Activated CD4-positive, CD25-positive, alpha-beta regulatory T cell (primary cell): ENCODE measurements at places on chromosomes 6 and 20.

DNA sequence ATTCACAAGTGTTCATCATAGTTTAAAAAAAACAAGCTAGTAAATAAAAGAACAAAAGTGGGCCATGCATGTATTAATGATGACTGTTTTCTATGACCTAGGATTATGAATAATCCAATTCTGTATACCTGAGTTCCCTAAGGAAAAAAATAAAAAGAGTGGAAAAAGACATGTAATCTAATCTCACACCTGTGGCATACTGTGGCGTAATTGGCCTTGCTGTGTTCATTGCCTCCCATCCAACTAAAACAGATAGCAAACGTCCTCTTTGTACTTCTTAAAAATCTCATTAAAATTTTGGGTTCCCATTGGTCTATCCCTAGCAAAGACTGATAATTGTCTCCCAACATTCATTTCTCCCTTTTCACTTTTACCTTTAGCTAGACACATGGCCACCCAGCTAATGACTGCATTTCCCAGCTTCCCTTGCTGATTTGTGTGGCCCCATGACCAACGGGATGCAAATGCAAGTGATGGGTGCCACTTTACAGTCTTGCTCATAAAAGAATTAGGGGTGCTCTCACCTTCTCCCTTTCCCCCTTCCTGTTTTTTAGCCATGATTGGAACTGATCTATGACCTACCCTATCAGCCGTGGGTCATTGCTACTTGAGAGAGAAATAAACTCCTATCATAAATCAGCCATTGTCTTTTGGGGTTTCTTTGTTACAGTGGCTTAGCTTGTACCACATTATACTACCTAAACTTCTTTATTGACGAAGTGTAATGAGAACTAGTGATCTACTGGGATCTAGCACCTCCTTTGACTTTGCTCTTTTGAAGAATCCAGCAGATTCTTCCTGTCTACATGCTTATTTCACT lies 32.0 kb upstream of the TBC1D22B start:
- no peak for DNase-seq

DNA sequence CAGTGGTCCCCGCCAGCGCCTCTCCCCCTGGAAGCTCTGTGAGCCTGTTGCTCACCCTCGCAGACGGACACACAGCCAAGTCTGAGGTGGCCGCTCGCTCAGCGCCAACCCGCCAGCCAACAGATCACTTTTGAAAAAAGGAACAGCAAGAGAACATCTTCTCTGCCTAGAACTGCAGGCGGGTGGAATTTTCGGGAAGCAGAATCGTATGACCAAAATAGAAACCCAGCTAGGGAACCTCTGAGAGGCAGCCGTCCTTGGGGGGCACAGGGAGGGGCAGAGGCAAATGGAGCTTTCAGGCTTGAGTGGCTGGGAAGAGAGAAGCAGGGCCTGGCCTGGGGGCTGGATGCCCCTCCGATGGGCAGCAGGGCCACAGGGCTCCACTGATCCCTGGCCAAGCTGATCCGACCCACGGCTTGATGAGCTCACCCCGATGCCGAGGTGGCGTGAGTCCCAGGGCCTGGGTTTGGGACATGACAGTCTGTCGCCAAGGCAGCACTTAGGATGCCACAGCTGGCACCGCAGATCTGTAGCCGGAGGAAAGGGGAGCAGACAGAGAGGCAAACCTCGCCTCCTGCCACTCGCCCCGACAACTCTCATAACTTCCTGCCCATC lies 9.8 kb downstream of the NFATC2 start:
- DNase-seq, result no peak

DNA sequence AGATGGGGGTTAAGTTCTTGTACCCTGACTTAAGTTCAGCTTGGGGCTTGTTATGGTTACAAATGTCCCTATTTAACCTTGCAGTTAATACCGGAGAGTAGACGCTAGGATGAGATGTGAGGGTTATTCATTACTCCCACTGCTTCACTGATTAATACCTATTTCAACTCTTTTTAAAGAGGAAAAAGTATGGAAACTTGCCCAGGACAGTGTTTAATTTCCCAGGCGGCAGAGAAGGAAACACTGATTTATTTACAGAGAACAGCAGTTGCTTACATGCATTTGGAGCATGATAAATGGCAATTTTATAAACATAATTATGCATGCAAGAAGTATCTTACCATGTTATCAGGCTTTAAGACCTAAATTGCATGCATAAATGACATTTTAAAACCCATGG lies 137.7 kb downstream of the RCAN2 start:
- no peak for DNase-seq

DNA sequence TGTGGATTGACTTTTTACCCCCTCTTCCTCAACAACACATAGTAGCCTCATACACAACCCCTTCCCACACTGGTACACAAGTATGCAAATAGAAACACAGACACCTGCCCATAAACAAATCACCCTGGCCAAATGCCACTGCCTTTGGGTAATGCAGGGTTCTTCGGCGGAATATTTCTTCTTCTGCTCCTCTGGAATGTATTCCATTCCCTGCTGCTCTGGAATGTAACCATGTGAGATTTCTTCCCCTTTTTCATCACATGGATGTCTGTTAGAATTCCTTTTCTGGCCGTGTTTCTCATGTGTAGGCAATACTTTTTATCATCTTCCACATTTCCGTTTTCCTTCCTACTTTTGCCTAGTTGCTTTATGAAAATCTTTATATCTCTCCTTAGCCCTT lies 76.1 kb upstream of the TPD52L1 start:
- no peak for DNase-seq

DNA sequence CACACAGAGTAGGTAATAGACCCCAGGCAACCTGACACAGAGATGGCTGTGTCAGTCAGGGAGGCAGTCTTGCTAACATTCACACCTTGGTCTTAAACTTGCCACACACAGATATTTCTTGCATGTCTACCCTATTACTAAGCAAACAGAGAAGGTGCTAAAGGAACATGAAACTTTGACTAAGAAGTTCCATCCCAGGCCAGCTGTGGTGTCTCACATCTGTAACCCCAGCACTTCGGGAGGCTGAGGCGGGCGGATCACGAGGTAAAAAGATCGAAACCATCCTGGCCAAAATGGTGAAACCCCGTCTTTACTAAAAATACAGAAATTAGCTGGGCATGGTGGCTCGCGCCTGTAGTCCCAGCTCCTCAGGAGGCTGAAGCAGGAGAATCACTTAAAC lies 222.4 kb upstream of the JARID2 start:
- DNase-seq, result no peak

- no peak for DNase-seq
These were observed 243.0 kb downstream of the BMP2 start for GRCh38 chr20:7010527-7010926.

DNA sequence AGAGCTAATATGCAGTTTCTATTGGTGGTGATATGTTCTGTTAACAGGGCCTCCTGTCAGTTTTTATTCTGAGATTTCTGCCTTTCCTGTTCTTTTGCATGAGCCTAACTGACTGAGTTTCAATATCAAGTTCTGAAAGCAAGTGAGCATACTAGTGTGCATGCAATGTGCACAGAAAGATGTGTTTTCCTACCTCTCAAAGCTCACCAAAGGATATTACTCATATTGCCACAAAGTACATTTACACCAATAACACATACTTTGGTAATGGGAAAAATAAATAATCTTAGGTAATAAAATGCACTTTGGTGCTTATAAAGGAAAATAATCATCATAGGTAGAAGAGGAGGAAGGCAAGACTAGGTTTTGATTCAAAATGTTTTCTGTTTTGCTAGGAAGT lies 195.0 kb downstream of the KHDC1L start:
- no peak for DNase-seq

DNA sequence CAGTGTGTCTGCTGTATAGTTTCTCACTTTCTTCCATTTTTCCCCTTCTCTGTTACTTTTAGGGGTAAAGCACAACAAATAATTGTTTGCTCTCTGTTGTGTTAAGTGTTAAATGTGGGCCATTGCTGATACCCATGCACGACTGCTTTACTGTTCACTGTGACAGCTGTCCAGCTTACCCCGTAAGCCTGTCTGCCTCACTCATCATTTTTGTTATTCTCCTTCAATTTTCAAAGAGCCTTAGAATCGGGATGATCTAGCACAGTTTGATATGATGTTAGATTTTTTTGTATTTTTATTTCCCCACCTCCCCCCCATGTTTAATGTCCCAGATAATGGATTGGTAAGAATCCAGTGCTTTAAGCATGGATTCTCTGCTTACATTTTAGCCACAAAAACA lies 41.2 kb upstream of the MLIP start:
- no peak for DNase-seq

GRCh38 chr20:16864069-16864468 lies 115.9 kb downstream of the OTOR start:
- DNase-seq, result no peak

DNA sequence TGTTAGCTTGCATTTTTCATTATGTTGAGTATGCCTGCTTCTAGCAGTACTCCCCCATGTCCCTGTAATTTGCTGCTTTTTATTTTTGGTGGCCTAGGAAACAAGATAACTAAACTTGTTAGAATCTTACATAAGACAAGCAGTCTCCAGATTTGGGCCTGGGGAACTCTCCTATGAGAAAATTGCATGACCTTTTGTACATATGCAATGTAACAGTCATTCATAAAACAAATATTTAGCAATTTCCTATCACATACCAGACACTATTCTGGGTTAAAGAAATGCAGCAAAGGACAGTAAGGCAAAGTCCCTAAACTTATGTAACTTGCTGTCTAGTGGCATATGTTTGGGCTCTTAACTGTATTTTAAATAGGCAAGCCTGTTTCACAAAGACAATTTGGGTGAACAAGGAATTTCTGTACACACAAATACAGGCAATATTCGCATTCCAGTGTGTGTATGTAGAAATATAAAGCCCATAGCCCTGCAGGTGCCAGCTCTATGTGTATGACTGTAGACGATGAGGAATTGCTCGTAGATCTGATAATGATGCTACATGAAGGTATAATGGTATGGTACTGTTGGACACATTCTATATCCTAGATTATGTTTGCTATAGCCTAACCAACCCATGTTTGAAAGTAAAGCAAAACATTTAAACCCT lies 305.2 kb upstream of the CITED2 start:
- DNase-seq, result no peak

DNA sequence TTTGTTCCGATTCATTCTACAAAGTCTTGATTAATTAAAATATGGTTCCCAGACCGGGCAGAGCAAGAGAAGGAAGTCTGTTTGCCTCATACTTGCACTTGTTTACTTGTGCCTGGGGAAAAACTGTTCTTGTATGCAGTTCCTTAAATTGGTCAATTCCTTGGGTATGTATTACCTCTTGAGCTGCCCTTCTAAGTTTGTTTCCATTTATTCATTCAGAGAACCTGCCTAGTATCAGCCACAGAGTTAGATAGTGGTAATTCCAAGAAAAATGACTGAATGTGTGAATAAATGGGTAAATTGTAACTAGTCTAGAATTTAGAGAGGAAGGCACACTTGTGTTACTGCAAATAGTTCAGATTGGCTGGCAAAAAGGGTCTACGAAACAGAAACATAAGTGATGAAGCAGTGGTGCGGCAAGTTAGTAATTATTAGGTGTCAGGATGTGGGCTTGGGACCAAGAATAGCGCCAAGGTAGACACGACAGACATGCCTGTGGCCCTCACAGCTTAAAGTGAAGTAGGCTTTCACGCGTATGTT lies 525 bp upstream of the MAK start:
- DNase-seq, result no peak

GRCh38 chr6:65170273-65170672 lies 536.8 kb downstream of the EYS start:
- DNase-seq, result no peak

DNA sequence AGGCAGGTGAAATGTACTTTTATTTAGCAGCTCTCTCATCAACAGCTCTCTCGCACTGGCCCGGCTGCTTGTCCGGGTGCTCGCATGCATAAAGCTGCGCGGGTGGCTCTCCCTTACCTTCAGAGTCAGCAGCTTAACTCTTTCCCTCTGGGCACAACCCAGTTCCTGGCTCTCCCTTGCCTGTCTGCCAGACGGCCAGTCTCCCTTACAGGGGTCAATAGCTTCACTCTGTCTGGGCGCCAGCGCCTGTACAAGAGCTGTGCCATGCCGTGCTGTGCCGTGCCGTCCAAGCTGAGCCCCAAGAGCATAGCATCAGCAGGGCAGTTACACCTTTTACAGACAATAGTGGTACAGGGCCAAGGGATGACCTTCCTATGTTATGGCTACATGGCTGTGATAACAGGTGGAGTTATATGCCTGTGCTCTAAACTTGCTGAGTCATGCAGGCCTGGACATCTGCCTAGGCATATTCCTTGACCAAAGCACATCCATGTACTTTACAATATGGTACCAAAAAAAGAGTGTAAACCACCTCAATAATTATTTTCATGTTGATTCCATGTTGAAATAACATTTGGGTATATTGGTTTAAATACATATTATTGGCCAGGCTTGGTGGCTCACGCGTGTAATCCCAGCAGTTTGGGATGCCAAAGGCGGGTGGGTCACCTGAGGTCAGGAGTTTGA lies 47.9 kb downstream of the BLTP3A start:
- no peak for DNase-seq

DNA sequence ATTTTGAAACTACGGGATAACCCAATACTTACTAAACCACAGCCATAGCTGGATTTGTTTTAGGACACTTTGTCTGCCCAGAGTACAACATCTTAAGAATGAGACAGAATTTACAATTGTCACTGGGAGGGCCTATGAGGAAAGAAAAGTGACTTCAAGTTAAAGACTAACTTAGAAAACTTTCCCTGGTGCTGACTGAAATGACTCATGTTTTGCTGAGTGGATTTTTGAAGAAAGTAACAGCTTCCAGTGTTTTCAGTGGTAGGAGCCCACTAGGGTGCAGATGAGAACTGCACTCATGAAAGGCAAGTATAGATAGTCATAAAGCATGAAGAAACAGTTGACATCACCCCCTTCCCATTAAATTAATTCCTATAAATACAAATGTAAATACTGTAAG lies 988.2 kb upstream of the MAP3K7 start:
- DNase-seq, result no peak
